ENCODE measurements at places on chromosomes 5 and 9. TPM values are rescaled to one million over a fixed set of nuclear protein-coding genes. Genes with fewer than 3 reads are reported as not detected.

Gene CCNJL
- 1.6 TPM for total RNA-seq

Gene TSPAN17
- 24.7 TPM for total RNA-seq

Gene GHR
- total RNA-seq = 2.0 TPM

Gene NFIB
- total RNA-seq = 24.0 TPM

Gene GFPT2
- 57.2 TPM for total RNA-seq

Gene GLRA1
- not detected for total RNA-seq

Gene LHX3
- total RNA-seq = not detected

Gene NDFIP1
- total RNA-seq = 24.5 TPM

Gene OLFML2A
- 0.98 TPM for total RNA-seq

Gene PCDHA1
- total RNA-seq = not detected

Gene ARID3C
- 0.08 TPM for total RNA-seq

Gene BTNL9
- total RNA-seq = not detected

Gene PRLR
- 0.08 TPM for total RNA-seq

Gene FSTL4
- total RNA-seq = not detected

Gene DNM1
- total RNA-seq = 4.4 TPM

Gene PCDHGA2
- total RNA-seq = 1.2 TPM

Gene LEAP2
- total RNA-seq = 0.08 TPM

Gene ADAMTS19
- total RNA-seq = not detected

Gene KIAA1958
- 0.68 TPM for total RNA-seq

Gene LOX
- 77.0 TPM for total RNA-seq

Gene IRX1
- total RNA-seq = 4.4 TPM

Gene SARDH
- total RNA-seq = 1.2 TPM

Gene CYSRT1
- 0.12 TPM for total RNA-seq

Gene ARHGAP26
- total RNA-seq = 19.4 TPM

Gene FOXD4L6
- total RNA-seq = under 0.01 TPM

Gene OR1Q1
- total RNA-seq = 0.08 TPM

Gene IDNK
- 3.7 TPM for total RNA-seq
